CD4-positive, alpha-beta T cell treated with Interleukin-4 for 4 hours (primary cell): ENCODE measurements at places on chromosomes 1 and 21.

DNA sequence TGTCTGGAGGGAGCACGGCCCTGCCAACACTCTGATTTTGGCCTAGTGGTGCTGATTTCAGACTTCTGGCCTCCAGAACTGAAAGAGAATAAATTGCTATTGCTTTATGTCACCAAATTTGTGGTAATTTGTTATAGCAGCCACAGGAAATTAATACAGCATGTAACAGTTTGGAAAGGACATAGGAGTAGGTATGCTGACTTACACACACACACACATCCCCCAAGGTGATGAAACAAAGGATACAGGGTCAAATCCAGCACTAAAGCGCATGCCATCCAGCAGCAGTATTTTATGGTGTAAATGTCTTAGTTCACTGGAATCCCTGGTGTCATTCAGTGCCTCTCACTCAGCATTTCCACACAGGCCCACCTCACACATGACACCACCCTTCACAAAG, 72.2 kb upstream of the MAN1A2 start:
- DNase-seq = no peak

DNA sequence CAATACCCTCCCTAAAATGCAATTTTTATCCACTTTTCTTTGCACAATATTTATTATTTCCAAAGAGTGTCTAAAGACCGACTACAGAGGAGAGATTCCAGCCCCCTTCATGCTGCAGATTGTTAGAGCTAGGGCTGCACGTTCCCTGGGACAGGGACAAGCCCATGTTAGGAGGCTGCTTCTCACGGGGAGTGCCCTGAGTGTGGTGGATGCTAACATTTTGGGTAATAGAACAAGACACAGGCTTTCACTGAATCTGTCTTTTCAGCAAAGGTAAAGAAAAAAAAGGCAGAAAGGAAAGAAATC, 125.4 kb downstream of the RIPK4 start:
- no peak for DNase-seq

DNA sequence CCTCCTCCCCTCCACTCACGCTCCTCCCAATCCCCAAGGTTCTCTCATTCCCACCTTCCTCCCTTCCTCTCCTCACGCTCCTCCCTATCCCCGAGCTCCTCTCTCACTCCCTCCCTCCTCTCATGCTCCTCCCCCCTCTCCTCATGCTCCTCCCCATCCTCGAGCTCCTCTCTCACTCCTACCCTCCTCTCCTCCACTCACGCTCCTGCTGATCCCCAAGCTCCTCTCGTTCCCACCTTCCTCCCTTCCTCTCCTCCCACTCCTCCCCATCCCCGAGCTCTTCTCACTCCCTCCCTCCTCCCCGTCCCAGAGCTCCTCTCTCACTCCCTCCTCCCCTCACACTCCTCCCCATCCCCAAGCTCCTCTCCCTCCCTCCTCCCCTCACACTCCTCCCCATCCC, 31.4 kb downstream of the PGBD5 start:
- no peak for DNase-seq

DNA sequence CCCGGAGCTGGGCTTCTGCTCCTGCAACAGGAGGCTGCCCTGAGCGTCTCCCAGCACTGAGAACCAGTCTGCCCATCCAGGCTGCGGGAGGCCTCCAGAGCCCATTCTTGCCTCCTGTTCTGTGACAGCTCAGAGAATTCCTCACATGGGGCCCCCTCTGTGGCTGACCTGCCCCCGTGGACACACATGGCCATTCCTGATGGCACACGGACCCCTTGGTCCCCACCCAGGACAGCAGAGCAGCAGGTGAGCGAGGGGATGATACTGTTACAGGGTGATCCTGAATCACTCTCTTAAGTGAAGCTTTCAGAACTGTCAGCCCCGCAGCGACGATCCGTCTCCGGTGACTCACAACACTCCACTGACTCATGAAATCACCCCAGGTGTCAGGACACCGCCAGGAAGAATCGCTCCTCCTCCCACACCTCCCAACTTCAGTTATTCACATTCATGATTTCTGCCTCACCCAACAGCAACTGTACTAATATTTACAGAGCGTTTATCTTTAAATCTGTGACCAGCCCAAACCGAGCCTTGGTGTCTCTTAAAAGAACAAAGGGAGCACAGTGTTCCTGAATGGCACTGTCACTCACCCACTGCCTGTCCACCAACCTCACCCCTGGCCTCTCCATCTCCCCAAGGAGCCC, 22.5 kb downstream of the CHD5 start:
- DNase-seq = no peak
